ENCODE measurements at places on chromosomes 4 and X.

DNA sequence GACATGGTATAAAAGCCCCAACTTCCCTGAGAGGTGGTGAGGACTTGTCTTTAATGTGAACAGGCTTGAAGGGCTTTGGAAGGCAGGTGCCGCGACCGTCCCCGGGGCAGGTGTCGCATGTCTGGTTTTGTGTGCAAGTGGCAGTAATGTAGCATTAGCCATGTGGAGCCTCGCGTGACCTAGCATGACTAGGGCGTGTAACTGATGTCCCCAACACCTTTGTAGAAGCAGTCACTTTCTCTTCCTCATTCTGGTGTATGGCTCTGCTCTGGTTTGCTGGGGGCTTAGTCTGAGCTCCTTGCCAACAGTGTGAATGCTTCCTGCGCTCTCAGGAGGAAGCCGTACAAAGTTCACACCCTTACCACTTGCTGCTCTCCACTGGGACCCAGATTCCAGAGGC, 145.7 kb downstream of the AMMECR1 start:
- DNase-seq, result no peak

- DNase-seq, result no peak
These were observed 670.6 kb upstream of the GALNTL6 start for GRCh38 chr4:171142639-171143038.

- no peak for DNase-seq
These were observed 14.0 kb downstream of the BBS12 start for GRCh38 chr4:122746485-122746965.

DNA sequence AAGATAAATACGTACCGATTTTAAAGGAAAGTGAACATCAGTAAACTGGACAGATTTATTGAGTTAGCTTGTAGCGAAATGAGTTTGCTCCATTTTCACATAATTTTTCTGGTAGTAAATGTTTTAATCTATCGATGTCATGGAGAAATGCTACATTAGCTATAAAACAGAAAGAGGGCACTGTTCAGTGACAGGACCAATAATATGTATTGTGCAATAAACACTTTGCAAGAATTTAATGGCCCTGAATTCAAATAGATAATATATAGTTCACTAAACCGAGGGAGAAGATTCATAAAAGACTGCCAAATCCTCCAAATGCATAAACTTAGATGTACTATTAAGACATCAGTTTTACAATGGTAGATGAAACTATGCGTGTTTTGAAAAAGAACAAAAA, 516.3 kb downstream of the ADGRL3 start:
- DNase-seq, result no peak

DNA sequence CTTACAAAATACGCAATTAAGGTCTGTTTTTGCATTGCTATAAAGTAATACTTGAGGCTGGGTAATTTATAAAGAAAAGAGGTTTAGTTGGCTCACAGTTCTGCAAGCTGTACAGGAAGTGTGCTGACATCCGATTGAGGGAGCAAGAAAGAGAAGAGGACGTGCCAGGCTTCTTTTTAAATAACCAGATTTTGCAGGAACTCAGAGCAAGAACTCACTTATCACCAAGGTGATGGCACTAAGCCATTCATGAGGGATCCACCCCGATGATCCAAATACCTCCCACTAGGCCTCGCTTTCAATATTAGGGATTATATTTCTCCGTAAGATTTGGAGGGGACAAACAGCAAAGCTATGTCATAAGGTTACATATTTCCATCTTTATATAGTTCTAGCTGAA, 456.7 kb downstream of the GLUD2 start:
- no peak for DNase-seq

GRCh38 chrX:68175562-68175961, 257.7 kb downstream of the OPHN1 start:
- DNase-seq, result no peak

- DNase-seq, result no peak
These were observed 191.3 kb upstream of the CTSO start for GRCh38 chr4:156144961-156145360.

DNA sequence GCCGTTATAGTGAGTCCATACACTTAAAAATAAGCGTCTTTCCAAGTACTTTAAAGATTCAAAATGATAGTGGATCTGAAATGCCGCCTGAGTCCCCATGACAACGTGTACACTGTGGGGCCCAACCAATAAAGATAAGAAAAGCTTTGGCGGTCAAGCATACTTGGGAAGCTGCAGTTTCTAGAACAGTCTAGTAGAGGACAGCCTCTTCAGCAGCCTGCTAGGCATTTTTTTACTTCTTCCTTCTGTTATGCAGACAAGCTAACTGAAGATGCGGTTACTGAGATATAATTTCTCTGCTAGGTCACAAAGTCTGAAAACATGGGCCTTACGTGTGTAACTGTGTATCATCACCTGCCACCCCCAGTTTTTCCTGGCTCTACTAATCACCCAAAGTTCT, 402 bp upstream of the UPRT start:
- DNase-seq, result no peak

GRCh38 chr4:139514382-139515059, 41.5 kb downstream of the SETD7 start:
- no peak for DNase-seq

DNA sequence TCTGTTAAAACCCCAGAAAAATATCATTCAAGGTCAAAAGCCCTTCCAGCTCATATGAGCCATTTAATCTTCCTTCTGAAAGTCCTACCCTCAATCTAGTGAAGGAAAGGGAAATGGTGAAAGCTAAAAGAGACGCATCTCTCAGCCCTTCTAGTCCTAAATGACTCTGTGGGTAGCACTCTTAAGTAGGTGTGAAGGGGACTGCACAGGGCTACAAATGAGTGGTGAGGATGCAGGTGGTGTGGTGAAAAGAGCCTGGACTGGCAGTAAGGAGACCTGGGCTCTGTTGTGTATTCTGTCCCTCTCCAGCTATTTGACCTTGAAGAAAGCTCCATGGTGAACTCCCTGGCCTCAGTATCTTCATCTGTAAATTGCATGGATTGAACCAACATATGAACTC, 671.8 kb upstream of the DIPK2B start:
- no peak for DNase-seq

DNA sequence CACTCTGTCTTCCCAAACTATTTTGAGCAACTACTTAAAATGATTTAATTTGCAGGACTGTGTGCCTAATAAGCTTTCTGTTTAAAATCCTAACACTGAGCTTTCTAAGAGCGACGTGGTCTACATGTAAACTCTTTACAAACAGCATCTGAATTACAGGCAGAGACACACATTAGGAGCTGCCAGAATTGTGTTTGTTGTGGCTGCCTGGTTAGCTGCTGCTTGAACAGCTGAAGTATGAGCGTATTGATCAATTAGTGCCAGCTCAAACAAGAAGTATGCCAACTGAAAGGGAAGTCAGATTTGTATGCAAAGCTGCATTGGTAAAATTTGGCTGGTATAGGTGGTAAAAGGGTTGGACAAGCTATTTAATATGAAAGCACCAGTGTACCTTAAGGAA, 384.4 kb downstream of the PCDH7 start:
- DNase-seq, result no peak

DNA sequence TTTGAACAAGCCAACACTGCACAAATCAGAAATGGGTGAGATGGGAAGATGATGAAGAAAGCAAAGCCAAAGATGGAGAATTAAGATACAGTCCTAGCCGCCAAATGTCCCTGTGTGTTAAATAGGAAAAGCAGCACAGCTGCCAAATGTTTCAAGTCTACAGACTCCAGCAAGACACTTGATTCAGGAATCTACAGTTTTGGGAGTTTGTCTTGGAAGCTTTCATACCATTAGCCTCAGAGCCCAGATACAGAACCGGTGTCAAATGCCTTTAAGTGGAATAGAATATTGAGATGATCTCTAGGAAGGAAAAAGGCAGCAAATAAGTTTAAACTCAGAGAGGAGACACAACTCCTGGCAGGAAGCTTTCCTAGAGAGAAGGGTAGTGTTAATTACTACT, 30.3 kb downstream of the OPHN1 start:
- no peak for DNase-seq

DNA sequence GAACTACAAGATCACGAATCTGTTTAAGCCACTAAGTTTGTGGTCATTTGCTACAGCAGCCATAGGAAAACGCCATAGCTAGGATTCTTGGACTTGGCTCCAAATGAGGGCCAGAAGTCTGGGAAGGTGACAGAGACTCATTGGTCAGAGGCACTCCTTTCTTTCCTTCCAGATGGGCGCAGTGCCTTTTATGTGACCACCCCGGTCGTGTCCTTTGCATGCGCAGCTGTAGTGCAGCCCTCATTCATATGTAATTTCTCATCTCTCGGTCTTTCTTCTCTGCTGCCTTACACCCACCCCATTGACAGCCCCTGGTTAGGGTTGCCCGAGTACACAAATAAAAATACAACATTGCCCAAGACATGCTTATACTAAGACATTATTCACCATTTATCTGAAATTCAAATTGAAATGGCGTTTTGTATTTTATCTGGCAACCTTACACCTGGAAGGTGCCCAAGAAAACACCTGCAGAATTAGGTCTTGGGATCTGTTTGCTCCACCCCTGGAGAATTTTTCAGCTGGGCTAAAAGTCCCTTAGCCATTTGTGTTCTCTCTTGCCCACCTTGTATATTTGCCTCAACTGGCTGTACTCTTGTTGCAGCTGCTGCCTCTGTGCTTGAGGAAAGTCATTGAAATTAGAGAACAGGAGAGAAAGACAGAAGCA, 21.9 kb downstream of the CCKAR start:
- DNase-seq, result no peak

GRCh38 chrX:11059933-11060332, 51.2 kb upstream of the HCCS start:
- no peak for DNase-seq

DNA sequence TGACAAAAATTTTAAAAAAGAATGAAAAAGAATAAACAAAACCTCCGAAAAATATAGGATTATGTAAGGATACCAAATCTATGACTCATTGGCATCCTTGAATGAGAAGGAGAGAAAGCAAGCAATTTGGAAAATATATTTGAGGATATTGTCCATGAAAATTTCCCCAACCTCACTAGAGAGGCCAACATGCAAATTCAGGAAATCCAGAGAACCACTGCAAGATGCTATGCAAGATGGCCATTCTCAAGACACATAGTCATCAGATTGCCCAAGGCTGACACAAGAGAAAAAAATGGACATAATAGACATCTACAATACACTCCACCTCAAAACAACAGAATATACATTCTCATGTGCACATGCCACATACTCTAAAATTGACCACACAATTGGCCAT, 135.9 kb upstream of the SPANXB1 start:
- DNase-seq, result no peak

DNA sequence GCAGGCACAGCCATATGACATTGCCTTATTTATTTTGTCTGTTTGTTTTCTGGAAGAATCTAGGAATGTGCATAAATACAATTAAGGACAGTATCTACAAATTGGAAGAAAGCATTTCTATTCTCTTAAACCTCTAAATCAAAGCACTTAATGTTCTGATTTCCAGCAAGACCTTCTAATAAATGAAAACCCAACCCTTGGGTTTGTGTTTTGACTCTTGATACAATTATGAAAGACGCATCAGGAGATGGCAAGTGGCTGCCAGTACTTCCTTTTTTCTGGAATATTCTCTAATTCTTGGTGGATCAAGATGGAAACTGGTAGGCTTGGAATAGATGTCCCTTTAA, 437 bp upstream of the CPE start:
- no peak for DNase-seq

DNA sequence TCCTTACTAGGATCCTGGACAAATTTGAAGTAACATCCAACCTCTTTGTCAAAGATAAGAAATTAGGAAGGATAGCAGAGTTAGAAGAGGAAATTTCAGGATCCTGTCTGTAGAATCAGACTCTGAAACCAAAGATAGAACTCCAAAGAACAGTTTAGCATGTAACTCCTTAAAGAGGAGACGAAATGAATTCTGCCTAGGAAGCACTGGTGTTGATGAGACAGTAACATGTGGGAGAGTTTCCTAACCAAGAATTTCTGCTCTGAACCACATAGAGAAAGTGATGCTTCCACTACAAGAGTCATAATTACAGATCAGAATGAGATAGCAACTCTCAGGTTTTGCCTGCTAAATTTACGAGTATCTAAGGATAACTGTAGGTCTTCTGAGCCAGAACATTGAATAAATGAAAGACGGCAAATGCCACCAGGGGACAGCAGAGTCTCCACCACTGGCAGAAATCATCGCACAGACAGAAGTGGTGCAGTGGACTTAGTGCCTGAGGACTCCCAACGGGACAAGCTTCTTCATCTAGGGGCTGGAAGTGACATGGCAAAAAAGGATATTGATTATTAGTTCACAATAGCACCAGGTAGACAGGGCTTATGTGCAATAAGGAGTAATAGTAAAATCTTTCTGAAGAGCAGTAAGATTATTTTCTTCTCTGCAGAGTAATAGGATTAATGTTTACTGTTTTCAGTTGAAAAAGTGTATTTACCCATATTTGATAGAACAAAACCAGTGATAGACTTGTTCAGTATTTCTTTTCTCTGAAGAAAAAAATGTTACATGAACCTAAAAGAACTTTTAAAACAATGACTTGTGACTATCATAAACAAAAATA, 6.7 kb upstream of the PPID start:
- DNase-seq, result peak; percentile 46

- no peak for DNase-seq
These were observed 123.7 kb downstream of the AFAP1 start for GRCh38 chr4:7815981-7816380.

DNA sequence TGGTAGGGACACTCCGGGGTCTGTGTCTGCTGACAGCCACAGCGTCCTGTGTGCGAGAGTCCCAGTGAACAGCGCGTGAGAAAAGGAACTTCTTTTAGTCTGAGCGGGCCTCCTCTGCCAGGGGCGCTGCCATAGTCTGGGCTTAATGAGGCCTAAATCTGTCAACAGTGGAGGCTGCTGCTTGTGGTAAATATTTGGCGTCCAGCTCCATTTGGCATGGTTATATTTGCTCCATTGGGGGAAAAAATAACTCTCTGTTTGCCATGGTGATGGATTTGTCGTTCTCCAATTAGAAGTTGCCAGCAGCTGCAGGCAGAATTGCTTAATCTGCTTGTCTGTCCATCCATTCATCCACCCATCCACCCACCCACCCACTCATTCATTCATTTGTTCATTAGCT, 71.4 kb upstream of the PSAPL1 start:
- peak; percentile 17 for DNase-seq

DNA sequence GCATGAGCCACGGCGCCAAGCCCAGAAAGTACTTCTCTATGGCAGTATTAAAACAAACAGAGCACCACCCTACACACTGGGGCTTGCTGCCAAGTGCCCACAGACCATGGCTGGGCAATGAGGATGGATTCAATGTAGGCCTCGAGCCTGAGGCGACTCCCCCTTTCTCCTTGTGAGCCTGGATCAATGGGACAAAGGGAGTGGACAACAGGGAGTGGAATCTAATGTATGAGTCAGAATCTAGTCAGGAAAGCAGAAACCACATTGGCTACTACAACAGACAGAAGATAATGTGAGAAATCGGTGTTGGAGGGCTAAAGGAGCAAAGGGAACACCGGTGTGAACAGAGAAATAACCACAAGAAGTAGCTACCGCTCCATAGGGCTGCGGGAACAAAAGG, 37.7 kb upstream of the OCIAD2 start:
- DNase-seq, result no peak

GRCh38 chr4:17447056-17447455, 64.8 kb downstream of the QDPR start:
- DNase-seq, result no peak

- DNase-seq, result peak; percentile 37
These were observed 178.4 kb upstream of the NWD2 start for GRCh38 chr4:37066159-37066558.
